ENCODE measurements at places on chromosomes 2 and 18.

GRCh38 chr18:78966793-78967106, 12.9 kb upstream of the SALL3 start:
- no peak for DNase-seq

DNA sequence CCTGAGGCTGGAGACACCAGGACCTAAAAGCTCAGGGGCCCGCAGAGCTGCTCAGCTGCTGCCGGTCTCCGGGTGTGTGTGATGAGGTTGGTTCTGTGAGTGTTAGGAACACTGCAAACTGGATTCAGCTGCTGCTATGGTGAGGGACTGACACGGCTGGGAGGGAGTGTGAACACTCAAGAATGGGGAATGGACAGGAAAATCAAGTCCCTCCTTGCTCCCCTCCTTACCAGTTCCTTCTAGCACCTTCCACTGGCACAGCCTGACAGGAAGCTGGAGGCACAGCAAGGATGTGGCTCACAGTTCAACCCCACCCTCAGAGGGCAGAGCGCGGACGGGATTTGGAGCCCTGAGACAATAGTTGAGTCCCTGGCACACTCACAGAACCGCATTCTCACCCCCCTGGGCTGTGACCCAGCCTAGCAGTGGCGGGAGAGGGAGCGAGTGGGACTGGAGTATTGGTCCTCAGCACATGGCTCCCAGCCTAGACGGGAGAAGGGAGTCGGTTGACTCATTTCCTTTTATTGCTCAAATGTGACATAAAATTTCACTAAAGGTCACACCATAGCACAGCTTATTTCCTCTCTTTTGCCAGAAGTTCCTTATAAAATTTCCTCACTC, 42.5 kb downstream of the LRRC30 start:
- DNase-seq, result peak; percentile 23

GRCh38 chr18:41906528-41907146, 48.4 kb upstream of the PIK3C3 start:
- DNase-seq, result peak; percentile 30

DNA sequence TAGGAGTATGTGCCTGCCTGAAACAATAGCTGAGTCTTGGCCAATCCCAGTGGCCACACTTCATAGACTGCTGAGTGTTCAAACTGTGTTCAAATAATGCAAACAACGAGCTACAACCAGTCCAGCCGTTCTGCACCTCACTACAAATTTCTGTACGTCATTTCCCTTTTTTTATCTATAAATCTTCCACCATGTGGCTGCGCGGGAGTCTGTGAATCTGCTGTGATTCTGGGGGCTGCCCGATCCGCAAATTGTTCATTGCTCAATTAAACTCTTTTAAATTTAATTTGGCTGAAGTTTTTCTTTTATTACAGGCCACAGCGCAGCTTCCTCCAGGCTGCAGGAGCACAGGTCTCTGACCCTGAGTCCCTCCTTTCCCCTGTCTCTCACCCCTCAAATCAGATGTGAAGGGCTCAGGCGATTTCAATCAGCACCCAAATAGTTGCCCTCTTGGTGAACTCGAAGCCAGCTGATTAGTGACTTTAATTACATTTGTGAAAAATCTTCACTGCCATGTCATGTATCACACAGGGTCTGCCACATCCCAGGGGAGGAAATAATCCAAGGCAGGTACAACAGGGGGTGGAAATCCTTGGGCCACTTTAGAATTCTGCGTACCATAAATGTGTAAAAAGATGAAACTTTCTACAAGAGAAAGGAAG, 145.6 kb downstream of the NDUFA10 start:
- no peak for DNase-seq

DNA sequence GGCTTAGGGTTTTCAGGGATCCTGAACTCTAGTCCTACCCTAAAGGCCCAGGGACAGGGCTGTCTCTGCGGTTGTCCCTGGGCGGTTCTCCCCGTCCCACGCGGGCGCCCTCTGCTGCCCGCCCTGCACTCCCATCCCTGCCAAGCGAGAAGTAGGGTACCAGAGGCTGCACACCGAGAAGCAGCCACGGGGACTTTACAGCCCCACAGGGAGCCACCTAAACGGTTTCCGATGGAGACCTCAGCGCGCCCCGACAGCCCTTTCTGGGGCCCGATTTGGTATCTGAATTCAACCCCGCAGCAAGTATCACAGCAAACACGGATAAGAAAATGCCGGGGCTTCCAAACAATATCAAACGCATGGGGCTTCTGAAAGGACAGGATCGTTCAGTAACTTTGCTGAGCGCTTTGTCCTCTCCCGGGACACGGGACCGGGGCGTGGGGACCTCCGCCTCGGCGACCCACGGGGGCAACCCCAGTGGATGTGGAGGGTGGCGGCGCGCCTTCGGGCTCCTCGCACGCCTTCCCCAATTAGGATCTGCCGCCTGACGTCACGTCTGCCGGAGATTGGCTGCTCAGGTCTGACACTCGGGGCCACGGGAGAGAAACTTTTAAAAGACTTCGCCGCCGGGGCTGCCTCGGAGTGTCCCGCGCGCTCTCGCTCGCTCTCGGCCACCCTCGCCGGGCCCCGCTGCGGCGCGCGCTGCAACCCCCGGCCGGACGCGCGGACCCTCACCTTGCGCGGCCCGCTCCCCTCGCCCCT, at the start of gene LTBP1:
LTBP1 (plus strand) TSS at position 640 of the 762 bp plus-strand sequence. CDS start 372 bp downstream, outside the sequence.
- peak; percentile 90 for DNase-seq
